Right hindlimb (tissue), 1 donor: ENCODE measurements at places on chromosomes 11 and 22.

DNA sequence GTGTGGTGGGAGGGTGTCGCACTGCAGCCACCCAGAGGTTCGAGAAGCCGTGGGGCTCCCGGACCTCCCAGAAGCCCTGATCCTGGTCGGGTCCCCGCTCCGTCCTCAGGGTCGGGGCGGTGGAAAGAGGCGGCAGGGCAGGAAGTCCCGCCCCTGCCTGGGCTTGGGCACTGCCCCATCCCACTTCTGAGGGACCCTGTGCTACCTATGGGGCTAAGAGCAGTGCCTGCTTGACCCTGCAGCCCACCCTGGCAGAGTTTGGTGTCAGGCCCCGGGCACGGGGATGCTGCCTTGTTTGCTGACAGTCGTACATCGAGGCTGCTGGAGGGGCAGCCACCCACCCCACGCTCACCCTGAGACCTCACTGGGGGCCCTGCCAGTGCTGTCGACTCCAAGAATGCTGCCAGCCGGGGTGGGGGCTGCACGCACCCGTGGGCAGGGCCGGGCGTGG lies 19.4 kb downstream of the RNH1 start:
- DNase-seq = peak; percentile 17

GRCh38 chr11:22807855-22808570 lies 21.6 kb downstream of the SVIP start:
- no peak for DNase-seq

DNA sequence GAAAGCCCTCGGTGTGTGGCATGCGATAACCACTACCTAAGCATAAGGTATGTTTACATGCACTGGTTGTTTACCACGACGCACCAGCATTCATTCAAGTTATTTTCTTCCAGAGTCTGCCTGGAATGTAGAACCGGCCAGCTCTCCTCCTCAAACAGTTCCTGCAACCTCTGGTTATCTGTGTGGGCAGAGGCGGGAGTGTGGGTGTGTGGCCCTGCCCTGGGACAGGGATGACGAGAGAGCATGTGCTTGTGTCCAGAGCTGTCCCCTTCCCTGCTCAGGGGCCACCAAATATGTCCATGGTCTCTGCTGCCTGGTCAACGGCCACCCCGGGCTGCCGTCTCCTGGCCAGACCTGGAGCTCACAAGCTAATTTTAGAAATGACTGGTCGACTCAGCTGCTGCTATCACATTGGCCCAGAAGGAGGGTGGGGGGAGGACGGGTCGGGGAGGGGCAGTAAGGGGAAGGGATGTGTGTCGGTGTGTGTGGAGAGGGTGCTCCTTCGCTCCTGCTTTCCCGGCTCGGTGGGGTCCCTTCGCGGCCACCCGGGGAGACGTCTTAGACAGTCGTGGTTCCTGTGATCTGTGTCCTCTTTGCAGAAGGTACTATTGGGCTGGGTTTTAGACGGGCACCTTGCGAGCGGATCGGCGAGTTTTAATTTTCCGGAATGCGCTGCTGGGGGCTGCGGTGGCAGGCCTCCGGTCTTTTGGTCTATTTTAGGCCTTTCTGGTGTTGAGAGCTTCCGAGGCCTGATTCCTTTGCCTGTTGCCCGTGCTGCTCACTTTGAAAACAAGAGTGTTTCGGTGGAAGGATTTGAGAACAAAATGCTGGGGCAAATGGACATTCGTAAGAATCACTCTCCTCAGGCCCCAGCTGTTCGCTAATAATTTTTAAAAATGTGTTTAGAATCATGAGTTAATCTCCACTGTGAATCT lies at the start of gene MYO18B:
Gene MYO18B, plus strand, starts transcription at position 497 of the 935 bp plus-strand sequence. CDS start 18,905 bp downstream, outside the sequence.
- peak; percentile 68 for DNase-seq

DNA sequence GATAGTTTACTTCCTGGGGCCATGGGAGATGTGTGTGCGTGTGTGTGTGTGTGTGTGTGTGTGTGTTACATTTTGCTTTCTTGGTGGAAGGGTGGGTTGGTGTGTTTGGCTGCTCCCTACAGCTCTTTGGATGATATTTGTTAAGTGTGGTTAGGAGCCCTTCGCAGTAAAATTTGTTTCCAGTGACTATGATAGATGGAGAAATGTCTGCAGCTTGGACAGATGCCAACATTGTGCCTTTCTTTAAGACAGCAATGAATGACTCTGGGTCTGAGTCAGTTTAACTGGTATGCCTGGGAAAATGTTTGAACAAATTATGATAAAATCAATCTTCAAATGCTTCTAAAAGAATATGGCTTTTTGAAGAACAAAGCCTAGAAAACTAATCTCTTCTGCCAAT lies 102.7 kb upstream of the TRPC6 start:
- DNase-seq = no peak

GRCh38 chr22:39897841-39898240 lies 3.0 kb upstream of the GRAP2 start:
- DNase-seq = no peak

- peak; percentile 78 for DNase-seq
These were observed 10.2 kb upstream of the LRRC32 start for GRCh38 chr11:76680518-76681425.

DNA sequence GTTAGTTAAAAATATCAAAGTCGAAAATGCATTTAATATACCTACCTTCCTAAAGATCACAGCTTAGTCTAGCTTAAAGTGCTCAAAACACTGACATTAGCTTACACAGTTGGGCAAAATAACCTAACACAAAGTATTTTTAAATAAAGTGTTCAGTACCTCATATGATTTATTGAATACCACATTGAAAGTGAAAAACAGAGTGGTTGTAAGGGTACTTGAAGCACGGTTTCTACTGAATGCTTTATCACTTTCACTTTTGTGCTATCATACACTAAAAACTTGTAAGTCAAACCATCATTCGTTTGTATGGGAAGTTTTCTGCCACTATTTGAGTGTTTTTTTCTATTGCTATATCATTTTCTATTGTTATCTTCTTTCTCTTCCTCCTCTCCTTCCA lies 36.6 kb downstream of the ZBTB44 start:
- no peak for DNase-seq

- no peak for DNase-seq
These were observed 29.8 kb downstream of the DAGLA start for GRCh38 chr11:61710019-61710418.

GRCh38 chr11:19955660-19956059 lies 204.6 kb downstream of the DBX1 start:
- no peak for DNase-seq

GRCh38 chr22:40203572-40203971 lies 25.8 kb downstream of the TNRC6B start:
- no peak for DNase-seq
